Right cardiac atrium (tissue), 5 donors: ENCODE measurements at places on chromosomes 13 and 19.

GRCh38 chr19:11465600-11465999 lies 15.2 kb downstream of the ELAVL3 start:
- DNase-seq, result no peak

DNA sequence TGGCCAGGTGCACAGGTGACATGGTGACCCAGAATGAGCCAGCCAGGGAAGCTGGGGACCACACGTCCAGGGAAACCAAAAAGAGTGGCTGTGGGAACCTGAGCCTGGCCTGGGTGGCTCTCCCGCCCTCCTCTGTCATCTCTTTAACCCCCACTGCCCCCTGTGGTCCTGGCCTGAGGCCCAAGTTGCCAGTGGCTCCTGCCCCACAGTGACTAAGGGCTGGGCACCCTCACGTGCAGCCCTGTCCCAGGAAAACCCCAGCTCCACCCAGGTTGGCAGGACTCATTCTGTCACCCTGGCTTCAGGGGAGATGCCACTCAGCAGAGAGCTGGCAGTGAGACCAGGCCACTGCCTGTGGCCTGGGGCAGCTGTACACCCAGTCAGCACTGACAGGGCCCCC lies 30.6 kb upstream of the ISYNA1 start:
- no peak for DNase-seq

GRCh38 chr13:42686165-42686564 lies 95.2 kb upstream of the FAM216B start:
- no peak for DNase-seq

GRCh38 chr13:84528408-84529070 lies 646.3 kb upstream of the SLITRK1 start:
- no peak for DNase-seq

- no peak for DNase-seq
These were observed 438.3 kb downstream of the RFC3 start for GRCh38 chr13:34256236-34256635.

DNA sequence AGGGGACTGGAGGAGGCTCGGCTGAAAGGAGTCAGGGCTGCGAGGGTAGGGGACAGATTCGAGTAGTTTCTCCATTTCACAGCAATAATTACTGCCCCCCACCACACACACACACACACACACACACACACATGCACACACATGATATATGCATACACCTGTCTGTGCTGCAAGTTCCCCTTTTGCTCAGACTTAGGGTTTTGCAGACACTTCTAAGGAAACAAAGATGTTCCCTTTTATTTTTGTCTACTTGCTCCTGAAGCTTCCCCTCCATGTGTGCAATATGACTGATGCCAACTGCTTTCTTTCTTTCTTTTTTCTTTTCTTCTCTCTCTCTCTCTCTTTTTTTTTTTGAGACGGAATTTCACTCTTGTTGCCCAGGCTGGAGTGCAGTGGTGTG lies 13.4 kb downstream of the MBD3L2B start:
- DNase-seq, result no peak

DNA sequence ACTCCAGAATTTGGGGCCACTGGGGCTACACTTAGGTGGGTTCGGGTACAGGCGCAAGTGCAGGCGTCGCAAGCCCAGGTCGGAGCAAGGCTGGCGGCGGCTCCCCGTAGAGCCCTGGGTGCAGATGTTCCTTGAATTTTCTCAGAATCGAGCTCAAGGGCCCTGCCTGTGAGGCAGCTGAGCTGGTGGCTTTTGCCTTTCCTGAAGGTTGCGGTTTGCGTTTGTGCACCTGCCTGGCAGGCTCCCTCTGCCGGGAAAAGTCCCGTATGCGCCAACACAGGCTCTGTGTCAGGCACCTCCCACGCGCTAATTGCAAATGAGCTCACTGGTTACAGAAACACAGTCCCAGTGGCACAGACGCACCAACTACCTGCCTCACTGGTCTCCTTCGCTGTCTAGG lies 5.9 kb downstream of the DOHH start:
- no peak for DNase-seq

GRCh38 chr13:79373916-79374315 lies 32.1 kb downstream of the RBM26 start:
- DNase-seq, result no peak

DNA sequence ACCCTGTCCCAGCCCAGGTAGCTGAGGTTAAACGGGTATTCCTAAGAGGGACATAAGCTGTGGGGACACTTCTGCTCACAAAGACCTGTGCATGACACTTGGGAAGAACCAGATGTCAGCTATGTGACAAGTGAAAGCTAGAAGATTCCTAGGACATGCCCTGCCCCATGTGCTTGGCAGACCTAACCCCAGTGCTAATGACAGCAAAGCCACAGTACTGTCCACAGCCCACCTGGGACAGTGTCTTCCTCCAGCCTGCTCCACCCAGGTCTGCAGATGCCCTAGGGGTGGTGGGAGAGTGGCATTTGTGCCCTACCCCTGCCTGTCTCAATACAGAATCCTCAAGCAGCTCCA lies 18.4 kb upstream of the EPHX3 start:
- no peak for DNase-seq

DNA sequence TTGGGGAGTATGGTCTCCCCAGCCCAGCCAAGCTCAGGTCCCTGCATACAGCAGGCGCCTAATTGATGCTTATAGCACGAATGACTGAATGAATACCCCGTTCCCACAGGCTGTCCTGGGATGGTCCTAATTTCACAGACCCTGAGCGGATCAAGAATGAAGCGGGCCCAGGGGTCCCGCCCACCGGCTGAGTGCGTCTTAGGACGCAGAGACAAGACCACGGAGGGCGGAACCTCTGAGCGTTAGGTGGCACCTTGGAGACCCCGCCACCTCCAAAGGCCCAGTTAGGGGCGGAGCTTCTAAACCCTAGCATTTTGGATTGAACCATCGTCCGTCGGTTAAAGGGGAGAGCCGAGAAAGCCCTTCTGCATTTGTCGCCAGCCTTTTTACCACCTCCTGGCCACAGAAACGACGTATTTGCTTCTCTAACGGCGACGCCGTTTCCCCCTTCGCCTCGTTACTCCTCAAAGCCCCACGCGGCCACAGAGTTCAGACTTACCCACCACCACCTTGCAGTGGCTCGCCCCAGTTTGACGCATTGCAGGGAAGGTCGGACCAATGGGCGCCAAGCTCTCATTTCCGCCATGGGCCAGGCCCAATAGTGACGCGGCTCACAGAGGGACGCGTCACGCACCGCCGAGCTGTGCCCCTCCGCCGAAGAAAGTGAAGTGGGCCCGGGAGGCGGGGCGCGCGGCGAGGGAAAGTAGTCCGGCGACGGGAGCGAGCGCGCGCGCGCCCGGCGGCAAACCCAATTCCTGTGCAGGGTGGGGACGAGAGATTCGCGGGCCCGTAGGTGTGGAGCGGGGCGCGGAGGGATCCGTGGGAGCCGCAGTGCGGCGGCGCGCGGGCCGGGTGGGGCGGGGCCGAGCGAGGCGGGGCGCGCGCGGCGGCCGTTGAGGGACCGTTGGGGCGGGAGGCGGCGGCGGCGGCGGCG lies 479 bp upstream of the CALM3 start:
- DNase-seq, result peak; percentile 98

DNA sequence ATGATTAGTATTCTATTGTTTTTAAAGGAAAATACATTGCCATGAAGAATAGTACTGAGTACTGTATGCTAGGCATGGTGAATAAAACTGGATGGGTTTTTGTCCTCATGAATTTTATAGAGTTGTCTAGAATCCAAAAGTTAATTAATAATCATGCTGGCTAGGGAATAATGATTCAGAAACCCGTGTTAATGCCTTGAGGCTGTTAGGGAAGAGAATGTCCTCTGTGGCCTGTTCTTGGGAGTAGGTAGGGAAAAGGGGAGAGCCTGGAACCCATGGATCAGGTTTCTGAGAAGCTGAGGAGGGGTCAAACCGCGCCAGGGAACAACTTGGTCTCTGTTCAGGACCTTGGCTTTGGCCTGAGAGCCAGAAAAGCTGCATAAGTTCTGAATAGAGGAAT lies 1376.3 kb upstream of the SLC10A2 start:
- no peak for DNase-seq

- no peak for DNase-seq
These were observed 12.5 kb upstream of the MAP3K10 start for GRCh38 chr19:40178756-40179155.

DNA sequence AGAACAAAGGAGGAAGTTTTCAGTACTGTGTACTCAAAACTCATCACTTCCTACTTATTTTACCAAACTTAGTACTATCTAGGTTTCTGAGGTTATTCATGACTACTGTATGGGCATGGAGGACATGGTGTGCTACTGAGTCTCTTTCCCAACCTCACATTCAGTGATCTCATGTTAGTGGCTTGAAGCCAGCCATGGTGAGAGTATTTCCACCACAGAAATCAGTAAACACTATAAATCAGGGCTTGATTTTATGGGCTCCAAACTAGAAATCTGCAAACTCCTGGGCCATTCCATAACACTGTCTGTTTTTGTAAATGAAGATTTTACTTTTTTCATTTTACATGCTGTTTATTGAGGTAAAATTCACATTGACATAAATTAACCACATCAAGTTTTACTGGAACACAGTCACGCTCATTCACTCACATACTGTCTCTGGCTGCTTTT lies 19.7 kb downstream of the MED26 start:
- DNase-seq, result no peak

DNA sequence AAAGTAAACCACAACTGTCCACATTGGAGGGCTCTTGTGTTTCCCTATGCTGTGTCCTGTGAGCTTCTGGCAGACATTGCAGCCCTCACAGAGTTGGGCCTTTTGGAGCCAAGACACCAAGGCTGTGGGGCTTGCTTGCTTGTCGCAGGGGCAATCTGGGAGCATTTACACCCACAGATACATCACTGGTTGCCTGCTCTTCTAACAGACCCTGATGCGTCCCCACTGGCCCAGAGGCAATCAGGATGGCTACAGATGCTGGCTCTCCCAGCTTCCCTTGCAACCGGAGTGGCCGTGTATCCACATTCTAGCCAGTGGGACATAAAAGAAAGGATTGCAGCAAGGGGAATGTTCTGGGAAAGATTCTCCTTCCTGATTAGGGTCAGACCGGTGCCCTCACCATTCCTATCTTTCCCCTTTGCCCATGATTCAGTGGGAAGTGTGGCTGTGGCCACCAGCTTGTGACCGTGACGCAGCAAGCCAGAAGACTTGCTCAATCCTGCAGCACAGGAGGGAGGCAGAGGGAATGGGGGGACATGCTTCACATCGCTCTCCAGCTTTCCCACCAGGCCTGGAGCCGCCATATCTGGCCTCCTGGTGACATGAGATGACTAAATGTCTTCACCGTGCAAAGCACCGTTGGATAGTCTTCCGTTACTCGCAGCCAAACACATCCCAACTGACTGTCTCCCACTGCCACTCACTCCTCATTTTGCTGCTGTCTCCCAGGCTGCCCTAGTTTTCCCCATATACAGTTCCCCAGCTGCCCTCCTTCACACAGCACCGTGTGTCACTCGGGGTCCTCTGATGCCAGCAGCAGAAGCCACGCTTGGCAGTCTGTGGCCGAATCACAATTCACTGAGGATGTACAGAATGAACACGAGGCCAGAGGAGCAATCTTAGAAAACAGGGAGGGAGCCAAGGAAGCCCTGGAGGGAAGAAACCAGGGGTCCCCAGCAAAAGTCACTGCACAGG lies 151.0 kb downstream of the DPF1 start:
- DNase-seq, result no peak

DNA sequence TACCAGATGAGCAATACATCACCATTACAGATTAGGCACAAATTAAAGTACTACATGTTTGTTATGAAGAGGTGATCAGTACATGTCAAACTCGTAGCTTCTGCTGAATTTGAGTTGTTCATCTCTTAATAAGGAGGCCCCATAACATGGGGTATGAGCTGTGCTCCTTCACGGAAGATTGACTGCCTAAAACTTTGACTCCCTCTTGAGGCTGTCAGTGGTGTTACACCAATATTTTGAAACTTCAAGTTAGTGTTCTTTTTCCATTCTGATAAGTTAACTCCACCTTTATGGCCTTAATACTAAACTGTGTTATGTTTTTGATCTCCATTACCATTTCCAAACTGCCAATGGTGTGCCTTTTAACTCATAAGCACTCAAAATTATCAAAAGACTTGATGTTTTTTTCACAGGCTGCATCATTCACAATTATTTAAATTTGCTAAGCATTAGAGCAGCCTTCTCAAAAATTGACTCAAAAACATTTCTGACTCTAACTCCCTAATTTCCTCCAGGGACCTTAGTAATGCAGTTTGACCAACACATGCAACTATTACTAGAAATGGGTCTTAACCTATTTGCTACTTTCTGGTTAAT lies 1591.5 kb downstream of the PCDH9 start:
- no peak for DNase-seq

- DNase-seq, result no peak
These were observed 18.3 kb upstream of the ENOX1 start for GRCh38 chr13:43805071-43805468.

DNA sequence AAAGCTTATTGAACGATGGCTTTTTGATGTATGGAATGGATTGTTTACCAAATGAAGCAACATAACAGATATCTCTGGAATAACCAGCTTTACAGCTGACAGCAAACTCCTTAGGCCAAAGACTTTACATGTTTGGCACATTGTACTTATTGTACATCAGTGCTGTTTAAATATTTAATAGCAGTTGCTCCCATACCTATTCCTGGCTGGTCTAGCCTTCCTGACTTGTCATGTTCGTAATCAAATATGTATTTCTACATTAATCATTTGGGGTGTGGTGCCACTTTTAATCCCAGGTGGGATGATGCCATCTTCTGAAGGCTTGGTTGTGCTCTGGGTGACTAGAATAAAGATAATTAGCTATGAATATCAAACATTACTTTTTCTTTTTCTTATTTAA lies 67.4 kb upstream of the FRY start:
- no peak for DNase-seq
